Stimulated activated CD4-positive, alpha-beta T cell treated with anti-CD3 and anti-CD28 coated beads, Interleukin-1b, Interleukin-23, amount 100 ng/mL, for 1 hour (primary cell): ENCODE measurements at places on chromosomes 5 and 9.

DNA sequence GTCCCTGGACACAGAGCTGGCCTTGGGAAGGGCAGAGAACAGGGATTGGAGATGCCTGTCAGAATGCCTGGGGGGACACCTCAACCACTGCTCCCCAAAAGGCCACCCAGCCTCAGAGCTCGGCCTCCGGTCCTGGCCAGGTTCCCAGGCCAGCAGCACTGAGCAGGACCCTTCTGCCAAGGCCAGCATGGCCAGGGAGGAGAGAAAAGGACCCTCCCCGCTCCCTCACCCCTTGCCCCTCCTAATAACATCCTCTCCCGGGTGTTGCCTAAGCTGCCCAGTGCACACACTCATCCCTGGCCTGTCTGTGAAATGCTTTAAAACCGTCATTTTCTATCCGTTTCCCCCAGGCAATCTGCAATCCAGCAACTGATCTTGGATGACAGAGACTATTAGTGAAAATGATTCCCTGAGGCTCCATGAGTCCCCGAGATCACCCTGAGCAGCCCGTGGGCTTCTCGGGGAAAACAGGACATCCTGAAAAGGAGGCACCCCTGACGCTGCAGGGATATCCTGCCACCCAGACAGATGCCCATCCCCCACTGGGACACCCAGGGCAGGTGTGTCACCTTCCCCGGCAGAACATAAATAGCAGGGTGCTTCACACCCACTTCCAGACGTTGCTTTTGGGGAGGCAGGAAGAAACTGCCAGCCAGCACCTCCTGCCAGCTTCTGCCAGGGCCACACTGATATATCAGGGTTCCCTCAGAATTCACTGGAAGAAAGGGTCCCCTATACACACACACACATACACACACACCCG lies 75.3 kb downstream of the ADAMTS2 start:
- no peak for DNase-seq

- no peak for DNase-seq
These were observed 12.0 kb upstream of the IFNA1 start for GRCh38 chr9:21428235-21428634.

- no peak for DNase-seq
These were observed 103.3 kb upstream of the CNTLN start for GRCh38 chr9:17031546-17031945.

- DNase-seq: no peak
These were observed 124.3 kb upstream of the SLC12A2 start for GRCh38 chr5:127959152-127959764.

DNA sequence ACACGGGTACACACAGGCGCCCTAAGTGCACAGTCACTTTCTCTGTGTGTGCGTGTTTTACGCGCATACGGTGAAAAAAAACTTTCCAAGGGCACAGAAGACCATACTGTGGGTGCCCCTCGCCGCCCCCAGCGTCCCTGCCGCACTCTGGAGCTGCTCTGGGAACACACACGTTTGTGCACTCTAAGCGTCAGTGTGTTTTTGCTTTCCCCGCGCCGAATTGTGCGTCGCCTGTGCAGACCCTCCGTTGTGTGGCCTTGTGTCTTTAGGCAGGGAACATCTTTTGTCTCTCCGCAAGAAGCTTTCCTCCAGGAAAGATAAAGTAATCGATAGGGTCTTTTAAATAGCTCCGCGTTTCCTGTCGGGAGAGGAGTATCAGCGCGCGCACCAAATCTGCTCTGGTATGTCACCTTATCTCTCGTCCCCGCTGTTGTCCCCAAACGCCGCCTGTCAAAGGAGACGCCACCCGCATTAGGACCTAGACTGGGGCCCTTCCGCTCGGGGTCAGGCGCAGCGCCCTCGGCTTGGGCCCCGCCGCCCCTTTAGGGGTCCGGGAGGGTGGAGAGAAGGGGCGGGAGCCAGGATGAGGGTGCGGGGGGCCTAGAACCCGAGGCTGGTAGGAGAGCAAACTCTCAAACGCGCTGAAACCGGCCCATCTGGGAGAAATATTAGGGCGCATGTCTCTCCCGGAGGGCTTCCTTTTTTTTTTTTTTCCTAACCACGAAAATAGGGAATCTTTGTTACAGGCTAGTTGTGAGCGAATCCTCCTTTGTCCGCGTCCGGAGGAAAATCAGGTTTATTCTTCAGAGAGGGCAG lies 10.5 kb upstream of the NKX2-5 start:
- DNase-seq: no peak

- DNase-seq: no peak
These were observed 50.9 kb downstream of the OSMR start for GRCh38 chr5:38896760-38897159.

GRCh38 chr9:36479101-36479500 lies 79.0 kb upstream of the RNF38 start:
- no peak for DNase-seq

DNA sequence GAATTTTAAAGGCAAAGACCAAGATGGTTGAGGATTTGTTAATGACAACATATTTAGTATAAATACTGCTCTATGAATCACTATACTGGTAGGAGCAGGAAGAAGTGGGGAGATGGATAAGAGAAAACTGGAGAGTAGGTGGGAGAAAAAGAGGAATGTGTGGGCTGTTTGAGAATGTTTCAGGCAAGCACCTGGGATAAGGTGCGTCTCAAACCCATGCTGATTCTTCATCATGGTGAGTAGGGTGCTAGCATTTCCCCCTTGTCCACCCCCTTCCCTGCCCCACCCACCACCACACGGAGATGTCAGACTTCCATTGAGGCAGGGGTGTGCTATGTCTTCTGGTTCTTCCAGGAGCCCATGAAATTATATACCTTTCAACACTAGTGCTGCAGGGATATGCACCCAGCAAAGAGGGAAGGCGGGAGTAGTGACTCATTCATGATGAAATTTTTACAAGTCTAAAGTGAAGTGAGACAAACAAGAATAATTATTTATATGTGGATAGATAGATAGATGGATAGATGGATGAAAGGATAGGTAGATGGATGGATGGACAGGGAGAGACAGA lies 54.3 kb downstream of the MTX3 start:
- no peak for DNase-seq
